NCI-H460 (cell line): ENCODE measurements at places on chromosomes 4 and X. TPM values are rescaled to one million over a fixed set of nuclear protein-coding genes. Genes with fewer than 3 reads are reported as not detected.

Gene BEND2
- total RNA-seq: not detected in 2 replicates

Gene USP17L5
- not detected in 2 replicates for total RNA-seq

DNA sequence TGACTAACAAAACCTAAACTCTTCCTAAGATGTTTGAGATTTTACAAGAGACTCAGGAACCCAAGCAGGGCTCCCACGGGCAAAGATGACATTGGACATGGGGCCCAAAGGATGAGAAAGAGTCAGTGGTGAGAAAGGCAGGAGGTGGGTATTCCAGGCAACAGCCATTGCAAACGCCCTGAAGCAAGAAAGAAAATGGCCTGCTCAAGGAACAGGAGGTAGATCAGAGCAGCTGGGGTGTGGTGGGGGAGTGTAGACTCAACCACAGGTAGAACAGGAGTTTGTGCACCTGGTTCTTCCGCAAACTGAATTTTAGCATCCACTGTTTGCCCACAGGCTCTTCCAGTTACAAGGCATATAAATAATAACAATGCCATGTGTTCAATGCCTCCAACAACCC, 3.3 kb downstream of the PPP2R2C start:
- peak; percentile 20 for DNase-seq

DNA sequence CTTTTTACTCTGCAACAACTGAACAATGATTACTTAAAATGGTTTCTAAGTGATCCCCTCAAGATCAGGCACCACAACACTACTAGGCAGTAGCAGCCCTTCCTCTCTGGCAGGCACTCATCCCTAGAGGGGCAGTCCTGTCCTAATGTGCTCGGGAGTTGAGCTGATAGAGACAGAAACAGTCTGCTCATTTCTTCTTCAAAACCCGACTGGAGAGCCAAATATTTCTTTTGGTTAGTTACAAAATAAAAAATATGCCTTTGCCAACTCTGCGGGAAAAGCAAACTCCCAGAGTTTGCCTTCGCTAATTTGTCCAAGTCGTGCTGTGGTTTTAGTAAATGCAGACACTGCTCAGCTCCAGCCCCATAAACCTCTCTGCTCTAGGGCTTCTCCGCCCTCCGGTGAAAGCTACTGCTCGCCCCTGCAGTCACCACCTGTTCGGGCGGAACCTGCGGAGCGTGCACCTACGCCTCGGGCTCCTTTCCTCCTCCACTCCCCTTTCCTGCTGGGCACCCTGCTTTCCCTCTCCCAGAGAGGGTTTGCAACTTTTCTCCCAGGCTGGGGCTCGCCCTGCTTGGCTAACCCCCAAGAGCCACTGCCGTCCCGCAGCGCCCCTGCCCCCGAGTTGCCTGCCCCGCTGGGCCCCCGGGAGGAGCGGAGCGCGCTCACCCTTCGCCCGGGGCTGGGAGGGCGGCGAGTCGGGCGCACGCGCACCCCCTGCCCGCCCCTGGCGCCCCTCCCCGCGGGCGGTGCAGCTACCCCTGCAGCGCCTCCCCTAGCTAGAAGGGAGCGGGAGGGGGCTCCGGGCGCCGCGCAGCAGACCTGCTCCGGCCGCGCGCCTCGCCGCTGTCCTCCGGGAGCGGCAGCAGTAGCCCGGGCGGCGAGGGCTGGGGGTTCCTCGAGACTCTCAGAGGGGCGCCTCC, at the start of gene NPNT:
NPNT (plus strand) TSS at position 812 of the 923 bp plus-strand sequence. CDS start 182 bp downstream, outside the sequence.
- DNase-seq: no peak

Gene MSANTD1
- 0.20 and 0.32 TPM in 2 replicates for total RNA-seq

Gene STK32B
- total RNA-seq: 1.5 and 1.6 TPM in 2 replicates

DNA sequence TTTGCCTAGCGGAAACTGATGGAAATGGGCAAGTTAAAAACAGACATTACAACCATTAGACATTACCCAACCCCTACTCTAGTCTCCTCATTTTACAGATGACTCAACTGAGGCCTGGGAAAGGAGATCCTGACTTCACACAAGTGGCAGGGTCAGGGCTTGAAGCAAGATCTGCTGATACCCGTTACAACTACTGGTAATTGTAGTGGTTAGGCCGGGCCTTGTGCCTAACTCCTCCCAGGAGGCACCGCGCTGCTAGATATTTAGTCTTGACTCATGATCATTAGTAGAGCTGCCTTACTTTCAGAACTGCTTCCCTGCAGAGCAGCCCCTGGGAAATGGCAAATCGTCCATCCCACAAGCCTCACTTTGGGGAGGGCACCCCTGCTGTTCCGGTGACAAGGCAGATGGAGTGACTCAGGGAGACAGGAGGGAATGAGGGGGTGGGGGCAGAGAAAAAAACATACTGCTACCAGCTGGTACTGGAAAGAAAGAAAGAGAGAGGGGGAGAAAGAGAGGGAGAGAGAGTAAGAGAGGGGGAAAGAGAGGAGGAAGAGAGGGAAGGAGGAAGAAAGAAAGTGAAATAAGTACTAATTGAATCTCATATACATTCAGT, 12.2 kb downstream of the ARHGEF6 start:
- DNase-seq: no peak

GRCh38 chr4:169293343-169294176, 22.8 kb upstream of the SH3RF1 start:
- no peak for DNase-seq

DNA sequence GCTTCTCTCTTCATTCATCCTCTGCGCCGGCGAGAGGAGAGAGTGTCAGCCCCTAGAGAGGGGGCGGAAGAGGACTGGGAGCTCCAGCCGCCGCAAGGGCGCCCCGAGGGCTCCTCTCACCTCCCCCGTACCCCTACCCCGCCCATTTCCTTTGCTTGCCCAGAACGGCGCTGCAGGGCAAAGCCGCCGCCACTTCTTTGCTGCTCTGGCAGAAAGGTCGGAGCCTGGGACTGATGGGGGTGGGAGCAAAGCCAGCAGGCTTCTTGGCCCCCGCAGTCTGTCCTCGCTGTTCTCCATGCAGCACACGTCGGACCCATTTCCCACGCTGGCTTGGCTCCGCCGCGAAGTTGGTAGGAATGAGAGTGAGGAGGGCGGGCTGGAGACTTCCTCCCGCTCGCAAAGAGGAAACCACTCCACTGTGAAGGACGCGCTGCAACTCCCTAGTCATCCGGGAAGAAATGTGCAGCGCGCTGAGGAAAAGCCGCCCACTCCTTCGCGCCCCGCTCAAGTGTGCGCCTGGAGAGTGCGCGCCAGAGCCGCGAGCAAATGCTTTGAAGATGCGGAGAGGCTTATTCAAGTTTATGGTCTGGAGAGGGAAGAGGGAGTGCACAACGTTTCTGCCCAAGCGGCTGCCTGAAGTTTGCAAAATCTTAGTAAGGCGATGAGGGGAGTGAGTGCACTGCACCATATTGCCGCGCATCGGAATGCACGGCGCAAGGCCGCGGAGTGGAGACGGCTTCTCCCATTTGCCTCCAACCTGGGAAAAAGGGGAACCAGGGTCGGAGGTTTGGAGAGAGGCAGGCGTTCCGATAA, 2.8 kb upstream of the PCDH7 start:
- no peak for DNase-seq

DNA sequence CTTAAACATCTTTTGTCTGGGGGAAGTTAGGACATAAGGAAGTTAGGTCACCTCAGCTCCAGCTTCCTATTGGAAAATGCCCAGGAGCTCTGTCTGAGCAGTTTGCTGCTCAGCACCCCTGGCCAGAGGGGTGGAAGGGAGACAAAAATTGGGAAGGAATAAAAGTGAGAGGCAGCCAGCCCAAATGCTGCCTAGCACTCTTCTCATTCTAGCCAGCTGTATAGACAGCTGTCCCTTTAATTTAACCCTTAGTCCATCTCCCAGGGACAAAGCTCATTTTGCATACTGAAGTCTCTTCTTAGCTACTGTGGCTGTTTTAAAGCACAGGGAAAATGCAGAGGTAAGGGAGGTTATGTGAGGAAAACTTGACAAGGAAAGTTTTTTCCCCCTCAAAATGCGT, 89.5 kb upstream of the CITED1 start:
- no peak for DNase-seq

GRCh38 chr4:103036169-103036568, 16.7 kb upstream of the SLC9B1 start:
- no peak for DNase-seq

DNA sequence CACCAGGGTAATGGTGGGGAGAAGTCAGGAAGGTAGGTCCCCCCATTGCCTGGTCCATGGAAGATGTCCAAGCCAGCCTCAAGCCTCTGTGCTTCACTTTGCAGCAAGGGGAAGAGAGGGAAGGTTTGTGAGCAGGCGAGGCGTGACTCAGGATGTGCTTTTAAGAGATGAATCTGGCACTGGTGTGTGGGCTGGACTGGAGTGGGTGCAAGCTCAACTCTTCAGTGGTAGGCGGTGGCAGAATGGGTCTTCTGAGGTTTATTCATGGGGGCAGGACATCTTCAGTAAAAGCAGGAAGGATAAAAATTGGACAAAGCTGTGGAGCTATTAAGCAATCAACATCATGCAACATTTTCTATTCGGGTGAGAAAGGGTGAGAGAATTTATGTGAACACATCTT, 19.4 kb downstream of the GPM6B start:
- no peak for DNase-seq

Gene SFRP2
- total RNA-seq: not detected in 2 replicates

DNA sequence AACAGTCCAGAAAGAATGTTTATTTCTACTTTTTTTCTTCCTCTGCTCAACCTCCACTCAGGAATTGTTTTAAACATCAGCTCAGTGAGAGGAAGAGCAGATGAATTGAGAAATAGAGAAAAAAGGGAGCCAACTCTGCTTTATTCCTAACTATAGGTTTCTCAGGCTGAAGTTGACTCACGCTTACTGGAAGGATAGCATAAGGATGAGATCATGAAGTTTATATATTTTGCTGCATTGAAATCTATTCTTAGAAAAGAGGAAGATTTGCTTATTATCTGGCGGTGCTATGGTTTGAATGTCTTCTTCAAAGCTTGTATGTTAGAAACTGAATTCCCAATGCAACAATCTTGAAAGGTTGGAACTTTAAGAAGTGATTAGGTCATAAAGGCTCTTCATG, 1673.4 kb upstream of the PCDH7 start:
- DNase-seq: no peak

DNA sequence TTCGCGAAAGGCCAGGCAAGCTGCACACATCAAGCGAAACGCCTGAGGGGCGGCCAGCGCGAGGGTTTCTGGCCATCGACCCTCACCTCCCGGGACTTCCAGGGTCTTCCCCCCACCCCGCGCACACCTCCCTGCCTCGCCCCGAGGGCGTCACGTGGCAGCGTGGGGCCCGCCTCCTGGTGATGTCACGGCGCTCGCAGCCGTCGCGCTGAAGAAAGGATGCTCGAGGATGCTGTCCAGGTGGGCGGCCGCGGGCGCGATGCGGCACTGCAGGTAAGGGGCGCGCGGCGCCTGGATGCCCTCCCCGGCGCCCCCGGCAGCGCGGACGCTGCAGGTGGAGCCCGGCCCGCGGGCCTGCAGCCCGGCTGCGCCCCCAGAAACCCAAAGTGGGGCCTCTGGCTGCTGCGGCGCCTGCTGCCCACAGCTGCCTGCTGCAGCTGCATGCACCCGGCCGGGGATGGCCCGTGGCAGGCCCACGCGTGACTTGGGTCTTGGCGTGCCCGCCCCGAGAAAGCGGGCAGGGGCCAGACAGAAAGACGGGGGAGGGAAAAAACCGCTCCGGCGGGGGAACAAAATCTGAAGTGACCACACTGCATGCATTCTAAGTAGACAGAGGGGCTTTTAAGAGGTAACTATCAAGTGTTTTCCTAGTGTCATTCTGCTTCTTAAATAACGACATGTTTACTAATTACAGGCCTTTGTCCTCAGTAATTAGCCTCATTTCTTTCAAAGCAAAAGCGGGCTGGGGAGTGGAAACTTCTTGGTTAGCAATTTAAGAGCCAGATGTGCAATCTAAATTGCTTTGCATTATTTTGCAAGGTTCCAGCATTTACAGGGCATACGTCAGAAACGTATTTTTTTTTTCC, 1.7 kb downstream of the CLCN4 start:
- DNase-seq: no peak

Gene EGFL6
- total RNA-seq: not detected in 2 replicates

- no peak for DNase-seq
Measured at GRCh38 chr4:1516261-1516660, 110.0 kb upstream of the NKX1-1 start.

- no peak for DNase-seq
Measured at GRCh38 chrX:152913910-152914309, 16.0 kb downstream of the ZNF185 start.

- DNase-seq: no peak
Measured at GRCh38 chr4:700587-701264, 4.9 kb upstream of the PCGF3 start.

DNA sequence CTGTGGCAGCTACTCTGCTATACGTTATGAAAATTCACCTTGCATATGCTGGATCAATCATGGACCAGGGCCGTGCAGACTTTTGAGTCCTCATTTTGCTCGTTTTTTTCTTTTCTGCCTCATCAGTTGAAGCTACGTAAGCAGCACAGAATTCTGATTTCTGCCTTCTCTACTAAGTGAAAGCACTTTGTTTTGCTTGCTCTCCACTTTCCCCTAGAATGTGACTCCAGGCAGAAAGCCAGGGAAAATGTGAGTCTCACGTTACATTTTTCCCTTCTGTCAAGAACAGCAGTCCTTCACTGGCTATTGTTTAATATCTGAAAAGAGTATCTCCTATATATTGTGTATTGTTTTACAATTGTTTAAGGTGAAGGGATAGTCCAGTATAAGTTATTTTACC, 1840.1 kb downstream of the PCDH7 start:
- DNase-seq: no peak

- DNase-seq: no peak
Measured at GRCh38 chr4:176444741-176445140, 125.0 kb downstream of the SPCS3 start.

DNA sequence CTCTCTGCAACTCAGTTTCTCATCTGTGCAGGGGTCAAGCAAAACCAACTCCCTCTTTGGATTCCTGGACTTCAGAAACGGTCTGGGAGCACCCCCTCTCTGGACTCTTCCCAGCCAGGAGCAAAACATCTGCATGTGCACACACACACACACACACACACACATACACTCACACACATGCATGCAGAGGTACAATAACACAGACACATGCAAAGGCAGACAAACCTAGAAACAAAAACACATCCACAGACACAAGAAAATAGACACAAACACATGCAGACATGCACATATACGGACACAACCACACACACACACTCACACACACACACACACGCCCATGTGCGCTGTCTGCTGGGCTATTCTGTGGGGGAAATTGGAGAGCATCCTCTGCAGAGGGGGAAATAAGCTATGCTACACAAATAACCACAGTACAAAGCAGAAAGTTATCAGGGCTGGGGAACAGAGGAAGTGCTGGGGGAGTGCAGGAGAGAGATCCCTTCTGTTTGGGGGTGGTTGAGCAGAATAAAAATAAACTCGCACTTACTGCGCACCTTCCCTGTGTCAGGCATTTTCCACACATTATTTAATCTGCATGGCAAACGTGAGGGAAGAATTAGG, 19.9 kb downstream of the IQSEC2 start:
- DNase-seq: no peak

Gene TCP11X2
- total RNA-seq: not detected in 2 replicates

- no peak for DNase-seq
Measured at GRCh38 chrX:55452833-55453124, 852 bp downstream of the MAGEH1 start.

Gene ASMT
- total RNA-seq: not detected in 2 replicates

GRCh38 chr4:42515156-42515884, 118.0 kb downstream of the SHISA3 start:
- DNase-seq: no peak

Gene HERC5
- total RNA-seq: 2.6 and 3.0 TPM in 2 replicates
